Testis (tissue), 5 donors: ENCODE measurements at places on chromosomes 11 and 22.

DNA sequence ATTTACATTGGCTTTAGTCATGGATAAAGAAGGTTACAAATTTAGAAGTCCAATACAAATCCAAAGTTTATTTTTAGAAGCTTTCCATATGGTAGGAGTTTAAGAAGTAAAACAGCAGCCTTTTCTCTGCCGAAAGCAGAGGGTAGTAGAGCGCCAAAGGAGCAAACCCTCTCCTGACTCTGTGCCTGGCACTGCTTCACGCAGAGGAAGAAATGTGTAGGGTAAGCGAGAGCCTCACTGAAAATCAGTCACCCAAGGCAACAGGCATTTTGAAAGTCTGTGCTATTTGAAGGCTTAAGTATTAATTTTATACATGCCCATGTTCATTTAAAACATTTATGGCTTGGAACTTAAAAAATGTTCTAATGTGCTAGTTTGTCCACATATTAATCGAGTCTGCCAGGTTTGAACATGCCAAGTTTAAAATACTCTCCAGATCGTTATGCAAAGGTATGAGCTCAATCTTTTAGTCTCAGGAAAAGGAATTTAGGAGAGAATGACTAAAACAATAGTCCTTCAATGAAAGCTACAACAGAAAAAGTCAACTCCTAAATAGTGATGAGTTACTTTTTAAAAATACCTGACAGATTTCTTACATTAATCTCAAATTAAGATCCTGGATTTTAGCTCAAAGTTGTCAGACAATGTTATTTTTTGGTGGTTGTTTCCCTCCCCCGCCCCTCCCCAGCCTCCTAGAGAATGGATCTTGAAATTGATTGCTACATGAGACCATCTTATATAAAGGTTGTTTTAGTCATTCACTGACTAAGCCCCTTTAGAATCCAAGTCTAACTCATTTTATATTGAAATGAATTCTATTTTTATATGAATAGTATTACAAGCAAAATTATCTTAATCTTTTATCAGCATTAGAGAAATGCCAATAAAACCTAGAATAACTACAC, 38.7 kb downstream of the MRTFA start:
- no peak for DNase-seq

DNA sequence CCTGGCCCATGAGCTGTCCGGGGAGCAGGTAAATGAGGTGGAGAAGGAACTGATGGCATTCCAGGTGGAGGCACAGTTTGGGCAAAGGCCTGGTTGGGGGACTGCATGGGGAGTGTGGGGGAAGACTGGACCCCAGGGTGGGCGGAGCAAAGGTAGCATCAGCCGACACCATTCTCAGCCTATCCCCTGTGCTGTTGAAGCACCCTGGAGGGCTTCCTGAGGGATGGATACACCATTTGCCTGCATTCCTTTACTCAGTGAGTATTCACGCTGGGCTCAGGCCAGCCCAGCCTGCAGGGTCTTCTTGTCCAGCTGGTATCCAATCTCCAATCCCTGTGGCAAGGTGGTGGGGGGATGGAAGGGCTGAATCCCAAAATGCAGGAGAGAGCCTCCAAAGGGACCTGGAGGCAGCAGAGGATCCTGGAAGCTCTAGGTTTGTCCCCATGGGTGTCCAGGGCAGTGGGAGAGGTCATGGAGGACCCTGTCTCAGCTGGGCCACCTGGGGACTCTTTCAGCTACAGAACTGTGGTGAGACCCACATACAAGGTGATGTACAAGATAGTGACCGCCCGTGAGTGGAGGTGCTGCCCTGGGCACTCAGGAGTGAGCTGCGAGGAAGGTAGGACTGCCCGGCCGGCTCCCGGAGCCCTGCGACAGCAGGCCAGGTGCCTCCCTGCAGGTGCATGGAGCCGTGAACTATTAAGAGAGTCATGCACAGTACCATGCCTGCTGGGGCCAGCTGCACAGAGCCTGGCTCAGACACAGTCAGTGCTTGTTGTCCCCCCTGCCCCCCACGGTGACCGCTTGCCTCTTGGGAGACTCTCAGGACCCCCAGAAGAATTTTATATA, 9.5 kb downstream of the EMID1 start:
- no peak for DNase-seq

- DNase-seq: peak; percentile 30
Observed at GRCh38 chr22:49712195-49712791, 115.4 kb downstream of the BRD1 start.

DNA sequence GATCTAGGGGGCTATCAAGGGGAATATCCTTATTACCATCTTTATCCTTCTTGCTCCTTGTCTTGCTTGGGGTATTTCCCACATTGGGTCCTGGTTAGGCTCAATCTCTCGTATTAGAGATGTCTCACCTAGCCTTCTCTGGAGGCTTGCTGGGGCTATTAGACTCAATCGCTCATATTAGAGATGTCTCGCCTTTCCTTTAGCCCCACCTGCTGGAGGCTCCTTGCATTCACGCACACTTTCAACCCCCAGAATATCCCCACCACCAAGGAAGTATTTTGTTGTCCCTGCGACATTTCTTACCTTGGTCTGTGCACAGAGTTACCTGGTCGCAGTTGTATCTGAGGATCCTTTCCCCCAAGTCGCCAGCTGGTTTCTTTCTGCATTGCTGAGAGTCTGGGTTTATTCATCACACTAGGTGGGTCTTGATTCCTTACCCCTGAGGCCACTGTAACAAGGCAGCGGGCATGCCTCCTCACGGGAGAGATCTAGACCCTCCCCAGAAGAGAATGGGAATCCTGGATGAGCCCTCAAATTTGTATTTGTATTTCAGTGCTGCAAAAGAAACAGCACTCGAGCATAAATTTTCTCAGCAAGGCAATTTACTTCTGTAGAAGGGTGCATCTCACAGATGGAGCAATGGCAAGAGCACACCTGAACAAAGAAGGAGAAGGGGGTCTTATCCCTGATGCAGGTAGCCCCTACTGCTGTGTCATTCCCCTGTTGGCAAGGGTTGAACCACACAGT, 15.9 kb upstream of the HYLS1 start:
- peak; percentile 69 for DNase-seq

DNA sequence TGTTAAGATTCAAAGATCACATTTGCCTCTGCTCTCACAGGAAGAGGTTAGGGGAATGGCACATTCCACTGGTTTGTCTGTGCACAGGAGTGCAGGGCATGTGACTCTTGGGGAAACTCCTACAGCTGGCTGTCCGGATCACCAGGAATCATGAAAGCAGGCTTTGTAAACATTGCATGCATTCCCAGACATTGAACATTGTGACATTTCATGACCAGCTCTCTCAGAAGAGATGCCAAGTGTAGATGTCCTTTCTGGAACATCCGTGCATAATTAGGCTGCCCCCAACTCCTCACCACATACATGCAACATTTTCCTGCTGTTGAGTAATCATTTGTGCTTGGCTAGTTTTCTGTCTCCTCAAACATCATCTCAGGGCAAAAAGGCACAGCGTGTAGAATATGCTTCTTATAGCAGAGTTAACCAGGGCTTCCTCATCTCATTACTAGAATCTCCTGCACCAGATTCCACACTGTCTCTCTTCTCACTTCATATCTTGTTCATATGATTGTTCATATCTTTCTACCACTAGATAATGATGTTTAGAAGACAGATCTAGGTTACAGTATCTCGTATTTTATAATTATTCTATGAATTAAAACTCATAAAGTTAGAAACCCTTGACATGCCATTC, 694.7 kb downstream of the NTM start:
- peak; percentile 26 for DNase-seq

- no peak for DNase-seq
Observed at GRCh38 chr22:19612866-19613572, 88.8 kb upstream of the CLDN5 start.
